Muscle of leg (tissue), 16 donors: ENCODE measurements at places on chromosomes 7 and 10. TPM values are rescaled to one million over a fixed set of nuclear protein-coding genes. Genes with fewer than 3 reads are reported as not detected.
A peak's percentile ranks its signal among the peaks of the same experiment; 100 is the strongest.

DNA sequence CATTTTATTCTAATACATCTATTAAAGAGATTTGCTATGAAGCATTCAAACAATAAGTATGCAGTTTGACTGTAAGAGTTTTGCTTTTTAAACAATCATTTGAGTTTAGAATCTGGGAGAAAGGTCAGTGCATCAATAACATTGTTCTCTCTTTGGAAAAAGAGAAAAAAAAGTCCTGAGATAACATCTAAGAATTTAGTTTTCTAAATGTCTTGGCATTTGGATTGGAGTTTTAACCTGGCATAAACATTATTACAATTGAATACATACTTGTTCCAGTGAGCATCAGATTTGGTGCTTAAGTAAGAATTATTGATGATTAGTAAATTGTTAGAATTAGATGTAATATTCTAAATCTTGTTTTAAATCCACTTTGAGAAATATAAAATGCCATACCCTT, 47.2 kb upstream of the AKR1E2 start:
- DNase-seq: no peak

DNA sequence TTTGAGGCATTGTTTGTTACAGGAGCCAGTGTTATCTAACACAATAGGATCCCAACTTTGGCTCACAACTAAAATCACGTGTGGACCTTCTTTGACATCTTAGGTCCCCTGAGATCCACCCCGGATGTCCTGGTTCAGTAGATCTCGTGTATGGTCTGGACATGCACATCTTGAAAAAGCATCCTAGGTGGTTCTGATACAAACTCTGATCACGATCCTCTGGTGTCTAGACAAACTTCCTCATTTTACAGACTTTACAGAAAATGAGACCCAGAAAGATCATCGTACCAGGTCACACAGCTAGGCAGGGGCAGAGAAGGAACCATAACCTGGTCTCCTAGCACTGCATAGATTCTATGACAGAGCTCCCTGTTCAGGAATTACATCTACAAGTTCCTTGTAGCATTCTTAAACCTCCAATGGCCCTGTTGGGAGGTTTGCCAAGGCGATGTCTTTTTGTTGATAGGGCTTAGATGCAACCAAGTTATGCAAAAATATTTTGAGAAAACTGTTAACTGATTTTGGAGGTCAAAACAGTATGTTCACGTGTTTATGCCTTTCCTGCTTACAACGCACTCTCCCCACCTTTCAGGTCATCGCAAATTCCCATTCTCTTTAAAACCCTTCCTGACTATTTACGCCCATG, 30.8 kb upstream of the CHST15 start:
- no peak for DNase-seq

DNA sequence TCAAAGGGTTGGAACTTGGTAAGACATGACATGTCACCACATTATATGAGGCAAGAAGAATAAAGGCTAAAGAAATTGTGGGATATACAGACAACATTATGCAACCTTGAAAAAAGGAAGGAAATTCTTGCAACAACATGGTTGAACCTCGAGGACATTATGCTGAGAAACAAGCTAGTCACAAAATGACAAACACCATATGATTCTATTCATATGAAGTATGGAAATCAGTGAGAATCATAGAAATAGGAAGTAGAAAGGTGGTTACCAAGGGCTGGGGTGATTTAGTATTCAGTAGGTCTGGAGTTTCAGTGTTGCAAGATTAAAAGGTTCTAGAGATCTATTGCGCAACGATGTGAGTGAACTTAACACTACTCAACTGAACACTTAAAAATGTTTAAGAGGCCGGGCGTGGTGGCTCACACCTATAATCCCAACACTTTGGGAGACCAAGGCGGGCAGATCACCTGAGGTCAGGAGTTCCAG, 126.9 kb upstream of the TBX20 start:
- peak; percentile 15 for DNase-seq

GRCh38 chr10:132388891-132389432, 8.0 kb upstream of the PWWP2B start:
- peak; percentile 44 for DNase-seq

- no peak for DNase-seq
Measured at GRCh38 chr7:34558022-34558421, 100.0 kb upstream of the NPSR1 start.

DNA sequence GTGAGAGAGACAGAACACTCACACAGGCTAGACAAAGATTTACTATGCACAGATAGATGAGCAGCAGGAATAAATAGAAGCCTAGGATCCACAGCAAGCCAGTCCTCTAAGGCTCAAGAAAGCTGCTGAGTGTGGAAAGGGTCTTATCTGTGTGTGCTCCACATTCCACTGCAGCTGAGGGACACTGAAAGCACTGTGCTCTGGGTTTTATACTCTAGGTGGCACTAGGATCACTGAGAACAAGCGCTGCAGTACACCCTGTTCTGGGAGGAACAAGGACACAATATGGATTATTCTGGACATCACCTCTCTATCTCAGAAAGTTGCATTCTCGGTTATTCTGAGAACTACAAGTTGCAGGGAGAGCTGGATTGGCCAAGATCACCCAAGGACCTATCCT, 4.9 kb upstream of the KLHL7 start:
- DNase-seq: no peak

DNA sequence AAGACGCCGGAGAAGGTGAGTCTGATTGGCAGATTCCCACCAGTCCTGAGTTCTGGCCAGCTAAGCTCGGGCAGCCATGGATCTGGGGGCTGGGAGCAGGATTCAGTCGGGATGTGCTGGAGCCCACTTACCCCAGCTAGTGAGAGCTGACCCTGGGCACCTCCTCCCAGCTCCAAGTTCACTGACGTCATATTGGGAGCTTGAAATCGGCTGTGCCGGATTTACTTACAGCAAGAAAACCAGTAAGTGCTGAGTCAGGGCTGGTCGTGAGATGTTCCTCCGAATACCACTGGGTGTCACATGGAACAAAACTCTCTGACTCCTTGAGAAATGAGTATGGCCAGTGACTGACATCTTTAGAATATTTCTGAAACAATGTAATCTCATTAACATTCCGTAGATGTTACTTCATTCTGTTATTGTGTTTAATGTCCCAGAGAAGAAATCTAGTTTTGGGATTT, 621.2 kb downstream of the SDK1 start:
- peak; percentile 86 for DNase-seq

The FRG2B gene
- not detected for polyA plus RNA-seq

DNA sequence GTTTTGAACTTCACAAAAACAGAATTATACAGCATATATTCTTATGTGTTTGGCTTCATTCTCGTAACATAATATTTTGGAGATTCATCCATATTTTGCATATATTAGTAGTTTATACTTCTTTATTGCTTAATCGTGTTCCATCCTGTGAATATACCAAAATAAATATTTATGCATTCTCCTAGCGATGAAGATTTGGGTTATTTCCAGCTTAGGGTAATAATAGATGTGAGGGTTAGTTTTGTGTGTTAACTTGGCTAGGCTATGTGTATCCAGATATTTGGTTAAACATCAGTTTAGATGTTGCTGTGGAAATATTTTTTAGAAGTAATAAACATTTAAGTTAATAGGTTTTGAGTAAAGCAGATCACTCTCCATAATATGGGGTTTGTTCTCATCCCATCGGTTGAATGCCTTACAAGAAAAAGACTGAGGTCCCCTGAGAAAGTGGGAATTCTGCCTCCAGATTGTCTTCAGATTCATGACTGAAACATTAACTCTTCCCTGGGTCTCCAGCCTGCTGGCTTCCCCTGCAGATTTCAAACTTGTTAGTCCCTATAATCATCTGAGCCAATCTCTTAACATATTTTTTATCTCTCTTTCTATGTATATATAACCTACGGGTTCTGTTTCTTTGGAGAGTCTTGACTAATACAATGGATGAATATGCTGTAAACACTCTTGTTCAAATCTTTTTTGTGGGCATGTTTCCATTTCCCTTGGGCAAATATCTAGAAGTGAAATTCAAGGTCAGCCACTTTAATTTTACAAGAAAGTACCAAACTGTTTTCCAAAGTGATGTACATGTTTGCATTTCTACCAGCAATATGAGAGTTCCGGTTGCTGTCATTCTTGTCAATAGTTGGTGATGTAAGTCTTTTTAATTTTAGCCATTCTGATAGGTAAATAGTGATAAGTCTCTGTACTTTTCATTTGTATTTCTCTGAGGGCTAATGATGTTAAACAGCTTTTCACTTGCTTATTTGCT, 48.7 kb downstream of the PDK4 start:
- peak; percentile 89 for DNase-seq

- no peak for DNase-seq
Measured at GRCh38 chr10:117550599-117551329, 8.2 kb downstream of the EMX2 start.

- DNase-seq: peak; percentile 49
Measured at GRCh38 chr7:50069613-50070012, 23.4 kb downstream of the ZPBP start.

DNA sequence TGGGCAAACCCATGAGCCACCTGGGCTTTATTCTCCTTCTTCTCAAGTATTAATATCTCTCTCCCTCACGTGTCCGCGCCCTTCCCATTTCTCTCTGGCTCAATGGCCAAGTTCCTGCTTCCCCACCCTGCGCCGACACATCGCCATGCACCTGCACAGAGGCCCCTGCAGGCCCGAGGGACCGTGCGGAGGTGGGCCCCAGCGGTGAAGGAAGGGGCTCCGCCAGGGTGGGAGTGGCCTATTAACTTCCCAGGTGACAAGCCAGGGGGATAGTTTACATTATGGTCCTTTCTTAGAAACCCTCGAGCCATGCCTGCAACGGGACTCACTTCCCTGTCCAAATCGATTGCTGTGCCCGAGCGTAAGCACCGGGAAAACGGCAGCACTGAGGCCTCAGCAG, 110.0 kb upstream of the ADARB2 start:
- DNase-seq: no peak

The FAM25A gene
- not detected for polyA plus RNA-seq

- DNase-seq: no peak
Measured at GRCh38 chr7:95899919-95900513, 127.7 kb downstream of the DYNC1I1 start.

DNA sequence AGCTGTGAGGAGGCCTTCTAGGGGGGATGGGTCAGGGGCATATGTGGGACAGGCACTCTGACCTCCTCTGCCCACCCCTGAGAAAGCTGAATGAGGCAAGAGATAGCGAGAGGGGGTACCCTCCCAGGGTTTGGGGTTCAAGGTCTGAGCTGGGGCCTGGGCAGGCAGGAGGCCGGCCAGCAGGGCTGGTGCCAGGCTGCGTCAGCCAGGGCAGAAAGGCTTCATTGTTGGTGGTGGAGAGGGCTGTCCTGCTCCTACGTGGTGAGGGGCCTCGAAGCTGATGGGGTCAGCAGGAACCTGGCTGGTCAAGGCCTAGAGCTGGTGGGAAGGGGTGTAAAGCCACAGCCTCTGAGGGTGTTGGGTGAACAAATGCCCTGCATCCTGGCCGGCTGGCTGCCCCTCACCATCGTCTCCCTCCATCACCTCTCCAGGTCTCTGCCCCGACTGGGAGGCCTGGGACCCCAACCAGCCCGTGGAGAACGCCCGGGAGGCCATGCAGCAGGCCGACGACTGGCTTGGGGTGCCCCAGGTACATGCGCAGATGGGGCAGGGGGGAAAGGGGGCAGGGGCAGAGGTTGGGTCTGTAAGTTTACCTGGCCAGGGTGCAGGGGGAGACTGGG, 6.6 kb downstream of the FLNC start:
- DNase-seq: no peak
